ENCODE measurements at places on chromosomes 1 and 21.
A peak's percentile ranks its signal among the peaks of the same experiment; 100 is the strongest.

- no peak for DNase-seq
Observed at GRCh38 chr1:245603311-245603865, 448.6 kb downstream of the KIF26B start.

- DNase-seq, result no peak
Observed at GRCh38 chr1:69861641-69862040, 293.9 kb downstream of the LRRC7 start.

DNA sequence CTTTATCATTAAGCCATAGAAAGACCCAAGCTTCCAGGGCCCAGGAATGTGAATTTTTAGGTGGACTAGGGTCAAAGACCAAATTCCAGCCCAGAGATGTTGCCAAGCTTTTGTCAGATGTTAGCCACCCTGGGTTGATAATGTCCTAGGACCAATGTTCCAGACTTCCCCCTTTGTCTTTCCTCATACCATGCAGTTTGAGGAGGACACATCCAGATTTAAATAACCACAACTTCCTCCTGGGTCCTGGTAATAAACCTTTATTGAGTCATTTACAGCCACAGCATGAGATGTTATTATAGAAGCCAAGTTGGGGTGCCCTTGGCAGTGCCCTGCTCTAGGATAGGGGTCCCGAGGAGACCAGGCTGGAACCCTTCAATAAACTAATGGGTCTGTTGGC, 5.9 kb downstream of the TNR start:
- DNase-seq, result no peak

GRCh38 chr1:15001317-15001915, 152.1 kb upstream of the TMEM51 start:
- DNase-seq, result no peak

DNA sequence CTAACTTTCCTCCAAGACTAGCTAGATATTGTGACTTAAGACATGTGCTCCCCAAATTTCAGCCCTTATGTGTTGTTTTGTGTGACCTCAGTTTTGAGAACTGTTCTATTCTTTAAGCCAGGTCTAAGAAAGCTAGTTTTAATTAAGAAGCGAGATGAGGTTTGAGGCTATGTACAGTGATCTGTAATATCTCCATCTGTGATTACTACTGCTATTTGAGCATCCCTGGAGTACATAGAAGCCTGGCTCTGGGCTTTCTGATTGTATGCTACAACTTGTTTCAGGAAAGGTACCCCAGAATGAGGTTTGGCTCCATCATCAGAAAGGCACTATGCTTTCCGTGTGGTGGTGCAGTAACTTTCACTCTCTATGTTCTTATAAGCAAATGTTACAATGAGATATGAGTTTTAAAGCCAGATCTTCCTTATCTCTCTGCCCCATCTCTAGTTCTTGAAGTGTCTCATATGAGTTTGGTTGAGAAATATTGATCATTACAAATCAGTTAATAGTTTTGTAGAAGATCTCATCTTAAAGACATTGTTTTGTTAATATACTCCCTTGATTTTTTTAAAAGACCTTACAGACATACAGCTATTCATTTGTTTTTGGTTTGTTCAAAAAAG, 605 bp downstream of the RGS4 start:
- no peak for DNase-seq

GRCh38 chr1:167463875-167464575, 54.3 kb downstream of the CD247 start:
- DNase-seq, result no peak

GRCh38 chr1:200862713-200863415, 9.9 kb upstream of the GPR25 start:
- DNase-seq, result no peak

DNA sequence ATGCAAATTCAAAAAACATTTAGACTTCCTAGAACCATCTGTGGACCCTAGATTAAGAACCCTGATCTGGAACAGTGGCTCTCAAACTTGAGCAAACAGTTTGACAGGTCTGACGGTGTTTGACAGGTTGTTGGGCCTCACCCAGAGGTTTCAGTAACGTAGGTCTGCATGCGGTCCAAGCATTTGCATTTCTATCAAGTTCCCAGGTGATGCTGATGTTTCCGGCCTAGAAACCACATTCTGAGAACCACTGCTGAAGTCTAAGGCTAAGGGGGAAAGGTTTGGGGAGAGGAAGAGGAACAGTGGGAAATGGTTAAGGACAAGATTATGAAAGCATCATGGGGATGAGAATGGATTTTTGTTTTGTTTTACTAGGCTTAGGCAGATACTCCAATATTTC, 48.6 kb downstream of the MDM4 start:
- no peak for DNase-seq

DNA sequence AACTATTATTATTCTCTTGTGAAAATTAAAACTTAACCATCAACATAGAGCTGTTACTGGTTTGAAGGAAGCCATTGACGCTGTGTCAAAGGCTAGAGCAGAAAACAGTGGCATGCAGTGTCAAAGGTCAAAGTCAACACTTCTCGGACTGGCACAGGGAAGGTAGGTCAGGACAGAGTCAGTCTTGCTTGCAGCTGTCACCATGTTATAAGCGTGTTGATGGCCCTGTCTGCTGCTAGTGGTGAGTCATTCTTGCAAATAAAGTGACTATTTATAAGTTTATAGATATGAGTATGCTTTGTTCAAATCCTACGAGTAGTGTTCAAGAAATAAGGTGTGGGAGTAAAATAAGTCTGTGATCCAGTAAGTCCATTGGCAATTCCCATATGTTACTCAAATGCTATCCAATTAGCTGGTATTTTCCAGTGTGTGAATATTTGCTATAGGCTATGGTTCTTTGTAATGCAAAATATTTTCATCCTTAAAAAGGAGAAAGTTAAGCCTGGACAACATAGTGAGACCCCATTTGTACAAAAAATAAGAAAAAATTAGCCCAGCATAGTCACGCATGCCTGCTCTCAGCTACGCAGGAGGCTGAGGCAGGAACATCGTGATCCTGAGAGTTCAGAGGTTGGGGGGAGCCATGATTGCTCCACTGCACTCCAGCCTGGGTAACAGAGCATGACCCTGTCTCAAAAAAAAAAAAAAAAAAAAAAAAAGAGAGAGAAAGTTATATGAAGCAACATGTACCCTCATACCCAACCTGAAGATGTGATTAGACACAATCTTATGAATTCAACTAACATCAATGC, 26.3 kb upstream of the TINAGL1 start:
- no peak for DNase-seq

- no peak for DNase-seq
Observed at GRCh38 chr1:206606867-206607266, 5.4 kb downstream of the EIF2D start.

GRCh38 chr1:109630898-109631512, 11.4 kb downstream of the AMPD2 start:
- DNase-seq, result peak; percentile 40

Data from right forelimb (tissue), 1 donor.